Adipose tissue (tissue), 3 donors: ENCODE measurements at places on chromosomes 2 and 18. TPM values are rescaled to one million over a fixed set of nuclear protein-coding genes. Genes with fewer than 3 reads are reported as not detected.

Gene NPPC
- polyA plus RNA-seq, result 0.92 TPM

Gene POTEC
- not detected for polyA plus RNA-seq

Gene ACADL
- 19.1 TPM for polyA plus RNA-seq

Gene DYNC2LI1
- 12.3 TPM for polyA plus RNA-seq

Gene SLC4A3
- 3.5 TPM for polyA plus RNA-seq

Gene NXPH2
- not detected for polyA plus RNA-seq

Gene CACNB4
- 0.21 TPM for polyA plus RNA-seq

Gene COLEC11
- 7.9 TPM for polyA plus RNA-seq

Gene NR4A2
- 13.1 TPM for polyA plus RNA-seq

Gene KRTCAP3
- 52.8 TPM for polyA plus RNA-seq

Gene FAM237A
- not detected for polyA plus RNA-seq

Gene ATAD2B
- polyA plus RNA-seq, result 3.2 TPM

Gene ADAM23
- 1.0 TPM for polyA plus RNA-seq

Gene FEV
- 0.58 TPM for polyA plus RNA-seq

Gene CIB4
- polyA plus RNA-seq, result not detected

Gene IL1RN
- 11.6 TPM for polyA plus RNA-seq

Gene IL36RN
- 0.01 TPM for polyA plus RNA-seq

Gene PDE11A
- 0.27 TPM for polyA plus RNA-seq

Gene KCTD1
- polyA plus RNA-seq, result 6.5 TPM

Gene TMEM150A
- polyA plus RNA-seq, result 28.4 TPM

Gene UGT1A4
- not detected for polyA plus RNA-seq
